ENCODE measurements at places on chromosomes 2 and 18.

DNA sequence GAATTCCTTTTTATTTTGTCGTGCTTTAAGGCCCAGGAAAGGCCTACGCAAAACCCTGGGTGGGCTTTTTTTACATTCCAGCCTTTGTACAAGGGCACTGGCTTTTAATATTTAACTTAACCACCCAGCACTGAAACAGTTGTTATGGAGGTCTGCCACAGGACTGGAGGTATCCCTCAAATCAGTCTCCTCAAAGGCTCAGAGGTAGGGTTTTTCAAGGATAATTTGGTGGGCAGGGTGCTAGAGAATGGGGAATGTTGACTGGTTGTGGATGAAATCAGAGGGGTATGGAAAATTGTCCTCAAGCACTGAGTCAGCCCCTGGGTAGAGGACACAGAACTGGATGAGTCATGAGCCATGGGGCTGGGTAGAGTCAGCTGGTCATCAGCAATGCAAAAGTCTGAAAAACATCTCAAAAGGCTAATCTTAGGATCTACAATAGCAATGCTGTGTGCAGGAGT lies 443.1 kb downstream of the THSD7B start:
- DNase-seq, result no peak

GRCh38 chr18:56789004-56789888 lies 138.1 kb downstream of the WDR7 start:
- DNase-seq, result no peak

DNA sequence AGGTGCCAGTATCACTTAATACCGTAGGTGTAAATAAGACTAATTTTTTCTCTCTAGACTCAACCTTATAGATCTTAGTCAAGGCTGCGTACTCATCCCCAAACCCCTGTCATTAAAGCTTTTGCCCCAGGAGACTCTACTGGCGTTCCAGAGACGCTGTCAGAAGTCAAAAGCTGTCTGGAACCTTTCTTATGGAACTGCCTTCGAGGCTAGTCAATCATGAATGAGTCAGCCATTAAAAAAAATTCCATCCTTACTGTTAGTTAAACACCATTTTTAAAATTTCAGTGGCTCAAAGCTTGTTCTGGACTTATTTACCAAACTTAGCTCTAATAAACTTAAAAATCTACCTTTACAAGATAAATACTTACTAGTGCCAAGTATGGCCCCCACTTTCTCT lies 52.1 kb downstream of the SPRED2 start:
- no peak for DNase-seq

GRCh38 chr18:57085371-57085770 lies 61.5 kb upstream of the BOD1L2 start:
- no peak for DNase-seq

- no peak for DNase-seq
Observed at GRCh38 chr2:17762451-17762850, 8.5 kb downstream of the GEN1 start.

DNA sequence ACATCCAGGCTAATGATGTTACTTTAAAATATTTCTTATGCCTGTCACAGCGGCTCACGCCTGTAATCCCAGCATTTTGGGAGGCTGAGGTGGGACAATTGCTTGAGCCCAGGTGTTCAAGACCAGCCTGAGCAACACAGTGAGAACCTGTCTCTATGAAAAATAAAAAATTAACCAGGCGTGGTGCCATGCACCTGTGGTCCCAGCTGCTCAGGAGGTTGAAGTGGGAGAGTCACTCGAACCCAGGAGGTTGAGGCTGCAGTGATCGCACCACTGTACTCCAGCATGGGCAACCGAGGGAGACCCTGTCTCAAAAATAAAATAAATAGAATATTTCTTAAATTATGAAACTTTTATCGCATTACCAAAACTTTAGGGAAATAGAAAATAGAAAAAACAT lies 28.1 kb upstream of the ACTR3 start:
- no peak for DNase-seq

DNA sequence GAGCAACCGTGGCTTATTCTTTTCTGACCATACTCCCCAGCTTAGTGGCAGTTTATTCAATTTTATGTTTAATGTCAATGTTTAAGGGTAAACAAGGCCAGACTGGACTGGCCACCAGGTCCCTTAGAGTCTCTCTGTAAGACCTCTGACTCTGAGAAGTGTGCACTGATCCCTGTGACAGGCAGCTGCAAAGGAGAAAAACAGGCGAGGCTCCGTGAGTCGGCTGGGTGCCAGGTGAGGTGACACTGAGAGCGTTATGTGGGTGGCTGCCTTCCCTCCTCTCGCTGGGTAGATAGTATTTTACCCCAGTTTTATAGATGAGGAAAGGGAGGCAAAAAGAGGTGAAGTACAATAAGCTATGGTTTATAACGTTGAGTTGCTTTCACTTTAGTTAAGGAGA lies 139.4 kb upstream of the HDAC4 start:
- no peak for DNase-seq

- no peak for DNase-seq
Observed at GRCh38 chr2:41234093-41234492, 782.2 kb upstream of the SLC8A1 start.

DNA sequence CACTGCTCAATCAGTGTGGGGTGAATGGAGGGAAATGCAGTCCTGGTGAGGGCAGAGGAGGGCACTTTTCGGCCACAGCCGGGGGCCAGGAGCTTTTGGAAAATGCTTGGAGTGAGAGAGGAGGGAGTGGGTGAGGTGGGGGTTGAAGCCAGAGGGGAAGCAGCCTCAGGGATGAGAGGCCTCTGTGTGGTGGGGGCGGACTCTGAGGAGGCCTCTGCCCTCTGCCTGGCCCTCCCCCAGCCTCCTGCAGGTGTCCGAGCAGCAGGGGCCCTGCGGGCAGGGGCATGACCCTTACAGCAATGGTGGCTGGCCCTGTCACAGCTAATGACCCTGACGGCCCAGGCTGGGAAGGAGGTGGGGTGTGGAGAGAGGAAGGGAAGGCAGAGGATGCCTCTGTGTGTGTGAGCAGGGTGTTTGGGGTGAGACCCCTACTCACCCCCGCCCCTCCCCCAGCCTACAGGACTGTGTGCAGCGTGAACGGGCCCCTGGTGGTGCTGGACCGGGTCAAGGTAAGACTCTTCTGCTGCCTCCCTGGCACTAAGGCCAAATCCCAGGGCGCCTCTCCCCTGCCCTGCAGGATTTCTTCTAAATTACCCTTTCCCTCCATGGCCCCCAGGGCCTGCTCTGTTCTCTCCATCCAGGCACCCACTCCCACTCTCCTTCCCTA lies 7.6 kb downstream of the ATP6V1B1 start:
- no peak for DNase-seq

DNA sequence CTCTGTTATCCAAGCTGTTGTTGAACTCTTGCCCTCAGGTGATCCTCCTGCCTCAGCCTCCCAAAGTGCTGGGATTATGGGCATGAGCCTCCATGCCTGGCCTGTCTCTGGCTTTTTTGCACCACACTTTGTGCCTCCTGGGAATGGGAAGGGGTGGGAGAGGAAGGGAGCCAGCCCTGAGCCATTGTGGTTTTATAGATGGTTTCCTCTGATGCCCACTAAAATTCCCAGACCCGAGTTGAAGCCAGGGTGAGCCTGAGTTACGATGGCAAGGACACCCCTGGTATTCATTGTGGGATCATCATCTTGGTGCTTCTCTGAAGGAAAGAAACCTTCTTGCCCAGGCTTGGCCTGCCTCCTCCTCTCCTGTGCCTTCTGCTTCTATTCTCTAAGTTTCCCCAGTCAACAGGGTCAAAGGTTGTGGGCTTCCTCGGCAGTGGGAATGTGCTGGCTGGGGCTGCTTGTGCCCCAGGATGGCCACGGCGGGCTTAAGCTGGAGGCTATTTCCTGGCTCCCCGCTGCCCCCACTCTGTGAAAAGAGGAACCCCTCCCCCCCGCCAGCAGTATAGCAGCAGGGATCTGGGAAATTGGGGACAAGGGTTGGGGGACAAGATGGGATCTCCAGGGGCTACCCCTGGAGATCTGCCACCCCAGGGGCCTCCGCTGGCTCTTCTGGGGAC lies 106.2 kb downstream of the STPG4 start:
- no peak for DNase-seq

DNA sequence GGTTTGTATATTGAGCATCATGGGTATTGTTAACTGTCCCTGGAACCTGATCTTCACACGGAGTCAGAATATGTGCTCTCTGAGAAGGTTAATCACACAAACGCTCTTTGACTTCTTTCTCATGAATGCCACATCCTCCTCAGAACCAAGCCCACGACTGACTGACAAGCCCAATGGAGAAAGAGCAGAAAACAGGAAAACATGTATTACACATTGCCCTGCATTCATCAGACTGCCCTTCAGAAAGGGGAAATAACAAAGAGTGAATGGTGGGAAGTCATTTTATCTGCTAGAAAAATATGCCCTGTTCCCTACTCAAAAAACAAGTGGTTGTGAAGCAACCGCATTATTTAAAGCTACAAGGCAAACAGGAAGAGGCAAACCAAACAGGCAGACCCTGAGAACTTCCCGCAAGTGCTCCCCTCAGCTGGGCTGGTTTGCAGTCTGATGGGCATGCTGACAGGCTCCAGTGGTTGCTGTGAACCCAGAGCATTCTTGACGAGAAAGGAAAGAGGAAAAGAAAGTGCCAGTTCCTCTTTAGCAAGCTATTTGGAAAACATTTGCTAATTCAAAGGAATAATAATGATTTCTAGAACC lies 172.9 kb upstream of the SETBP1 start:
- peak; percentile 32 for DNase-seq

- DNase-seq, result no peak
Observed at GRCh38 chr2:162965191-162965590, 126.6 kb upstream of the KCNH7 start.

- no peak for DNase-seq
Observed at GRCh38 chr2:17334300-17334699, 183.9 kb downstream of the RAD51AP2 start.

GRCh38 chr2:32719933-32720716 lies 92.3 kb downstream of the TTC27 start:
- DNase-seq, result no peak

Data from CD4-positive, alpha-beta T cell treated with Interleukin-15 for 4 hours (primary cell).